ENCODE measurements at places on chromosomes 6 and 20.
A peak's percentile ranks its signal among the peaks of the same experiment; 100 is the strongest.

- no peak for DNase-seq
Observed at GRCh38 chr6:54737247-54737646, 109.3 kb upstream of the FAM83B start.

DNA sequence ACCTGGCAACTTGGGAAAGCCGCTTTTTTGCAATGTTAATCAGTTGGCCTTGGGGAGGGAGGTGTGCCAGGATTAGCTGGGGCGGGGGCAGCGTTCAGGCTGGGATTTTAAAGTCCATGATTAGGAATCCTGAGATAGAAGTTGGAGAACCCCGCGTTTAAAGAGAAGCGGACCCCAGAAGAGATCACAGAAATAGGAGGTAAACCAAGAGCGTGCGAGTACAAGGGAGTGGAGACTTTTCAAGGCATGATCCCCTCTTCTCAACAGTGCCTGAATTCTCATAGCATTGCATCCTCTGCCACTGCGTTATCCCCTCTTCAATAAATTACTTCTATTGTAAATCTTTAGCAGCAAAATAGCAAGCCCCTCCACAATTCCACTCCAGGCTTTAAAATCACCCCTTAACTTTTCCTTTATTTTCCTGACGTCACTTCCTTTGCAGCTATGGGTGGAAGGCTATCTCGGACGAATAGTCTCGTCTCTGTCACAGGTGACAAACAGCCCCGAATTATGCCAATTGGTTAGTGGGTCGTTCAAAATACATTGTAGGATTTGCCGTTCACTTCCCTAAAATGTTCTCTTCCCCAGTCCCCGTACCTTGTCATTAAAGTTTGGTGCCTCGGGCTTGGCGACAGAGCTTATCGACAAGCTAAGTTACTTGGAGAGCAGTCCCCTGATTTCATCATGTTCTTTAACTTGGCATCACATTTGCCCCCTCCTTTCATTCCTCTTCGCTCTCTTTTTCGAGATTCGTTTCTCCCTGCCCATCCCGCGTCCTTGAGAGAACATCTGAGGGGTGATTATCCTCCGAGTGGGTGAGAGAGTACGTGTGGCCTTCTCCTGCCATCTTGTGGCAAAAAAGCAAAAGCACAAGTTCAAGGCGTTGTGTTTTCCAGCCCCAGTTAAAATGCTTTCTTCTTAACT lies 17.1 kb downstream of the OR2B2 start:
- DNase-seq = peak; percentile 55

GRCh38 chr6:128186729-128187128 lies 285.9 kb upstream of the THEMIS start:
- DNase-seq = no peak

- DNase-seq = no peak
Observed at GRCh38 chr6:159250633-159251032, 81.4 kb downstream of the FNDC1 start.

GRCh38 chr6:37131104-37131959 lies 38.6 kb upstream of the PIM1 start:
- no peak for DNase-seq

GRCh38 chr6:142421285-142422117 lies 119.7 kb downstream of the ADGRG6 start:
- no peak for DNase-seq

DNA sequence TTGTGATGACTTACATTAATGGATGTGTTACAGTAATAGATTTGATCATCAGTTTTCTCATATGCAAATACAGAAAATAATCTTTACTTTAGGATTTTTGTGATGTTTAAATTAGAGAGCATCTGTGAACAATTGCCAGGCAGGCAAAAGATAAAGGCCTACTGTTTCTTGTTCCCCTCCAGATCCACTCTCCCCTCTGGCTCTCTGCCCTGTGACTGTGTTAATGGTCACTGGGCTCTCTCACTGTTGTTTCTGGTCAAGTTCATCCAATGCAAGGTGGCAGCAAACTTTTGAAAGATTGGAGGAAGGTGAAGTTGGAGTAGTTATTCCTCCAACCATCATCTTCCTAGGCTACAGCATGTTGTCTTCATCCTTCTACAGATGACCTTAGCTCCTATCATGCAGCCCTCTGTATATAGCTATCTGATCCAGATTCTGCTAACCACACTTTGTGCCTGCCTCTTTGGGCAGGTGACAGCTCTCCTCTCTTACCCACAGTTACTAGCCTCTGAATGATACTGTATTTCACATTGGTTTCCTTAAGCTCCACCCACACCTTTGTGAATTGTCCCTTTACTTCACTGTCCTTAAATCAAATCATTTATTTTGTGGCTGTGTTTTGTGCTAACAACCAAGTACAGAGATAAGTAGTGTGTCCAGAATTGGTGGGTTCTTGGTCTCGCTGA lies 48.9 kb upstream of the ARG1 start:
- no peak for DNase-seq

GRCh38 chr6:143279385-143279784 lies 171.1 kb downstream of the ADAT2 start:
- no peak for DNase-seq

- DNase-seq = no peak
Observed at GRCh38 chr6:49551866-49552129, 1.3 kb downstream of the C6orf141 start.

- DNase-seq = no peak
Observed at GRCh38 chr6:13112921-13113320, 215.4 kb downstream of the TBC1D7 start.

DNA sequence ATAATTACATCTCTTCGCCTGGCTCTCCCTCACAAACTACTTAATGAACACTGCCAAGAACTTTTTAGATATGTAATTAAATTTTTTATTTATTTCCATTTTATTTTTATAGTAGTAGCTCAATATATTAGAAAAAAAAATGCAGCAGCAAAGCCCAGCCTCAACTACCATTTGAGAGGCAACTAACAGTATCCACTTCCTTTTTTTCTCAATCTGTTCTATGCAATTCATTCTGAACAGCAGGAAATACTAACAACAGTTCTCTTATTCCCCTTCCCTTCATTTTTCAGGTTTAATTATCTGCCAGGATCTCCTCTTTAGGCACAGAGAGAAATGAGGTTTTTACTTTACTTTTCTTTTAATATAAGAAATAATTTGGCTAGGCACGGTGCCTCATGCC lies 112.7 kb downstream of the ZNF217 start:
- DNase-seq = no peak

DNA sequence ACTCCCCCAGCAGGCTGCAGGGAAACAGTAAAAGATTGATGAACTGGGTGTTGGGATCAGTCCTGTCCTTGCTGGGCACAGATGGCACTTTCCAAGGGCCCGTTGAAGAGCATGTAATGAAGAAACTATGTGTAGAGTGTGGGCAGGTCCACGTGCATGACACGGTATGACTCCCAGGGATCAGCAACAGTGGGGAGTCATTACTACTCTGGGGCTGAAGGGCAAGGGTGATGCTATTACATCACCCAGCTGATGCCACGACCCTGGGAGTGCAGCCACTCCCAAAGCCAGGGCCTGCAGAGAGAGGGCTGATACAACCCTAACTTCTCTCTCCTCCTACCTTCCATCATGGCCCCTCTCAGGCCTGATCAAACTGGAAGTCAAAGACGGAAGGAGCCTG lies 20.1 kb downstream of the KCNK17 start:
- no peak for DNase-seq

GRCh38 chr20:39259010-39259803 lies 297.1 kb downstream of the DHX35 start:
- no peak for DNase-seq

DNA sequence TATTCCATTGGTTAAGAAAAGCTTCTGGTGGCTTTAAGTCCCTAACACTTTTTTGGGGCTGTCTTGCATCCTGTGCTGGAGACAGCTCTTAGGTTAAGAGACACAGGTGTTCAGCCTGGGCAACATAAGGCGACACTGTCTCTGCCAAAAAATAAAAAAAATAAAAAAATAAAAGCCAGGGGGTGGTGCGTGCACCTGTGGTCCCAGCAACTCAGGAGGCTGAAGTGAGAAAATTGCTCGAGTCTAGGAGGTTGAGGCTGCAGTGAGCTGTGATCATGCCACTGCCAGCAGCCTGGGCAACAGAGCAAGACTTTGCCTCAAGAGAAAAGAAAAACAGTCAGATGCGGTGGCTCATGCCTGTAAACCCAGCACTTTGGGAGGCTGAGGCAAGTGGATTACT lies 55.6 kb upstream of the ZMYND8 start:
- DNase-seq = no peak

DNA sequence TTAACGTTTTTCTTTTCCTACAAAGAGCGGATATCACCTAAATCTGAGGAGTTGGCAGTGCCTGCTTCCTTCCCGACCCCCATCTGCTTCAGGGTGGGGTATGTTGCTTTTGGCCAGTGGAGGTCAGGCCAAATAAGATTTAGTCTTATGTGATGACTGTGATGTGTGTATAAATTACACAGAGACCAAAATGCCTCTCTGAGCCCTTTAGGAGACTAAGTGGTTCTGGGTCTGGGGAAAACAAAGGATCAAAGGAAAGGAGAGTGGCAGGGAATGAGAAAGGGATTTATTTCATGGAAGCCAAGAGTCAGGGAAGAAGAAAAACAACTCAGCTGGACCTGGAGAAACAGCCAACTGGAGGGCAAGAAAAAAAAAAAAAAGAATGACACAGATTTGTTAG lies 39.1 kb upstream of the TBC1D7 start:
- DNase-seq = no peak

DNA sequence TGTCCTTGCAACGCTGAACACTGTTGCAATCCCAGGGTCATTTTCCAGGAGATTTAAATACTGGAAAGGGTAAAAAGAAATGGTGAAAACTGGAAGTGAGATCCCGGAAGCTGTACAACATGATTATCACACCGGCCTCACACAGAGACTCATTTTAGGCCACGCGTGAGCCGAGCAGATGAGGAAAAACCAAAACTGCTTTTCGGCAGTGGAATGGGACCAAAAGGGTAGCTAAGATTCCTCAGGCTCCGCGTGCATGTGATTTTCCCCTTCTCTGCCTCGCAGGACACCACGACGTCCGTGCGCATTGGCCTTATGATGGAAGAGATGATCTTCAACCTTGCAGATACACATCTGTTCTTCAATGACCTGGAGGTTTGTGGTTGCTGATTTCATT lies 213.7 kb downstream of the ZMYND8 start:
- DNase-seq = no peak

GRCh38 chr6:117304446-117304845 lies 39.1 kb downstream of the VGLL2 start:
- no peak for DNase-seq

GRCh38 chr6:153873541-153873940 lies 165.5 kb upstream of the OPRM1 start:
- DNase-seq = no peak

DNA sequence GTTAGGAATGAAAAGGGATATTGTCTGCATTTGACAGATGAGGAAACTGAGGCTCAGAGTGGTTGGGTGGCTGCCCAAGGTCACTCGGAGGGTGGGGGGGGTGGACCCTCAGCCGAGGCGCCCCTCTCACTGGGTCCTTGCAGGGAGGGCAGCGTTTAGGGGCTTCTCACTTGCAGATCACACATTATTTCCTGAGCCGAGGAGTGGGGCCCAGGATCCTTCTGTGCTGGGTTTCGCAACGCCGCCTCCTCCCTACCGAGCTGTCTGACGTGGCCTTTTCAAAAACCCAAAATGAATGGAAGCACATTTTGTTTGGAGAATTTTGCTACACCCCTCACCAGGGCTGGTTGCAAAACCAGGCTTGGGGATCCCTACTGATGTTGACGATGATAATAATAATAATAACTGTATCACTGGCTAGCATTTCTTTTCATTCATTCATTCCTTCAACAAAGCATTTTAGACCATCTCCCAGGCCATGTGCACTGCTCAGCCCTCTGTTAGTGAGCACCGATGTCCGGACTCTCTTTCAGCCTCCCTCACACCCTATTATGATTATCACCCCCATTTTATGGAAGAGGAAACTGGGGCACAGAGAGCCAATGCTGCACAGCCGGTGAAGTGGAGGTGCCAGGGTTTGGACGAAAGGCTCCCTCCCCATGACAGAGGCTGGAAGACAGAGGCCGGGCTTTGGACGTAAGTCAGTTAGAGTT lies 5.2 kb downstream of the DLGAP4 start:
- no peak for DNase-seq

- DNase-seq = peak; percentile 52
Observed at GRCh38 chr6:133512410-133513016, 271.4 kb downstream of the EYA4 start.

- no peak for DNase-seq
Observed at GRCh38 chr6:65199683-65200082, 507.3 kb downstream of the EYS start.

- no peak for DNase-seq
Observed at GRCh38 chr20:49676581-49677291, 36.9 kb downstream of the B4GALT5 start.

GRCh38 chr6:26206868-26207801 lies 119.9 kb downstream of the HFE start:
- no peak for DNase-seq
